HFFc6 (cell line): ENCODE measurements at places on chromosomes 5 and 9.

- DNase-seq, result peak; percentile 36
Measured at GRCh38 chr9:92728831-92729734, 35.5 kb downstream of the BICD2 start.

- no peak for DNase-seq
Measured at GRCh38 chr9:13431692-13432091, 152.2 kb upstream of the MPDZ start.

DNA sequence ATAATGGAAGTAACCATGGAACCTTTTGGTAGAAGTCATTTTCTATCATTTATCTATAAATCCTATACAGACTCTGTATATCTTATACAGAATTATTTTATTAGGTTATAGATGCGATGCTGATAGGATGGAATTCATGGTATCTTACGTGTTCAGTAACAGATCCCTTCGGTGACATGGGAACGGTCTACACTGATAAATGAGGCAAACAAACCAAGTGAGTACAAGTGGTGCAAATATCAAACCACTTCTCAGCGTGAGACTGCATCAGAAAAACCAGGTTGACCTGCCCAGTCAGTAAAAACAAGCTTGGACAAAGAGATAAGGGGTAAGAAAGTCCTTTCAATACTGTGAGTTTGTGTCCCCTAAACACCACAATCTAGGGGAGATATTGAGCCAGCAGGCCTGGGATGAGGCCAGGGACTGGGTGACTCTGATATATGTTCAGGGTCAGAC, 215.5 kb downstream of the GAPVD1 start:
- no peak for DNase-seq

GRCh38 chr5:151295791-151296477, 7.6 kb downstream of the SLC36A3 start:
- DNase-seq, result no peak

GRCh38 chr5:150123542-150123941, 32.1 kb downstream of the PDGFRB start:
- no peak for DNase-seq

- peak; percentile 87 for DNase-seq
Measured at GRCh38 chr5:5340206-5340729, 82.2 kb upstream of the ICE1 start.

DNA sequence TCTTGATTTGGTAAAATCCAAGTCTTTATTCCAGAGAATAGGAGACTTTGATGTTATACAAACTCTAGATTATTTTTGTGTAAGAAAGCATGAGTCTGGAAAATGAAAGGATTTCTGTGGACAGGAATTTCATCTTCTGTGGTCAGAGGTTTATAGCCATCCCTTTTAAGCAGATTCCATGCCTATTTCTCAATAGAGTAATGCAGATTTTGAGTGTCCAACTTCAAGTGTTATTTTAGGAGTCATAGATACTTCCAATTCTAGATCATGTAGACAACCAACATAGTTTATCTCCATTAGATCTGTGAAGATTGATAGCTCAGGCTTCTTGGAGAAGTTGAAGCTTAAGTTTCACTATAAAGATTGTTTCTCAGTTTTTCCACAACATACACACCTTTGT, 379.7 kb downstream of the PSAT1 start:
- DNase-seq, result peak; percentile 81

GRCh38 chr9:13410566-13411031, 131.1 kb upstream of the MPDZ start:
- peak; percentile 12 for DNase-seq

- peak; percentile 33 for DNase-seq
Measured at GRCh38 chr9:99870126-99870525, 36.3 kb upstream of the STX17 start.

GRCh38 chr5:103706939-103707682, 144.5 kb upstream of the NUDT12 start:
- no peak for DNase-seq

- no peak for DNase-seq
Measured at GRCh38 chr5:97172227-97172626, 10.8 kb downstream of the RIOK2 start.

DNA sequence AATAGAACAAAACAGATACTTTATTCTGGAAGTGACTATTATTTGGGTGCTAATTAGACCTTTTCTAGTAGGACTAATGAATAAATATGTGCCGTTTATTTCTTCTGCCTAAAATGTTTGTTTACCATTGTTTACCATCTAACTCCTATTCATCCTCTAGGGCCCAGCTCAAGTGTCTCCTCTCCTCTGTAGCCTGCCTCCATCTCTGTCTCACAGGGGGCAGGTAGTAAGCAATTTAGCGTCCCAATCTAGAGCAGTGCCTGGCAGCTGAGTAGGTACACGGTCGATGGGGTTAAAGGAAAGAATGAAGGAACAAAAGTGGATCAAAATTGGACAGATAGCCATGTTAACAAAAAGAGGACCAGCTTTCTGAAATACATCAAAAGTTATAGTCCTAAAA, 230.9 kb downstream of the SLF1 start:
- no peak for DNase-seq

- DNase-seq, result peak; percentile 37
Measured at GRCh38 chr5:177312649-177313181, 1.0 kb upstream of the MXD3 start.

DNA sequence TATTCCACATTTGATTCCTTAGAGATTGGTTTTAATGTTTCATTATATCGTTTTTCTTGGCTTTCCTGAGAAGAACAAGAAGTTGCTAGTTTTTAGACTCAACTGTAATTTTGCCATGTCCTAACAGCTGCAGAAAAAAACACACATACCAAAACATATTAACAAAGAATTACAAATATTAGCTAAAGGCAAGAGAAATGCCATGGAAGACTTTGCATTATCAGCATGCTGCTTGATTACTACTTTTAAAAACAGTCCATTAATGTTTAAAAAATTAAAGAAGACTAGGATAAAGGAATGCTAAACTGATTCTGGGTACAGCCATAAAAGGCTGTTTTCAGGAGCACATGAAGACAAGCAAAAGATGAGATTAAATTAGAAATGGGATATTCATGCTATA, 20.5 kb upstream of the IFNE start:
- DNase-seq, result no peak

GRCh38 chr9:95007226-95007869, 280.8 kb downstream of the AOPEP start:
- no peak for DNase-seq

GRCh38 chr9:2173170-2173569, 158.0 kb downstream of the SMARCA2 start:
- no peak for DNase-seq

- DNase-seq, result peak; percentile 72
Measured at GRCh38 chr5:151470439-151470838, 23.0 kb downstream of the SLC36A1 start.

GRCh38 chr9:134930398-134930797, 12.7 kb upstream of the FCN1 start:
- no peak for DNase-seq

DNA sequence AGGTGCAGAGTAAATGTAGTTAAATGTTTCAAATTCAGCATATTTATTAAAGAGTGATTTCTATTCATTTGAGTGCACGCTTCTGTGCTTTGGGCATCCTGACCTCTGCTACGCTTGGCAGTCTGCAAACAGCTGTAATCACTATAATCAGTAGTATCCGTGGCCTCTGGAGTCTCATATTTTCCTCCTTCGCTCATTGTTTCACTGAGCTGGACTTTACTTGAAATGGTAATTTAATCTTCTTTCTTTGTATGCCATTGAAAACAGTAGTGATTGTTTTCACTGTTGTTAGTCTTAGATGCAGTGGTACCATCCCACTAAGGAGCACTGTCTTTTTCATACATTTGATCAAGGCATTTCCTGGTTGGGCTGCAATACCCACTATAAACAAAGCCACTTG, 43.5 kb upstream of the CAVIN4 start:
- DNase-seq, result no peak

- DNase-seq, result no peak
Measured at GRCh38 chr5:168481330-168481788, 4.9 kb upstream of the RARS1 start.

DNA sequence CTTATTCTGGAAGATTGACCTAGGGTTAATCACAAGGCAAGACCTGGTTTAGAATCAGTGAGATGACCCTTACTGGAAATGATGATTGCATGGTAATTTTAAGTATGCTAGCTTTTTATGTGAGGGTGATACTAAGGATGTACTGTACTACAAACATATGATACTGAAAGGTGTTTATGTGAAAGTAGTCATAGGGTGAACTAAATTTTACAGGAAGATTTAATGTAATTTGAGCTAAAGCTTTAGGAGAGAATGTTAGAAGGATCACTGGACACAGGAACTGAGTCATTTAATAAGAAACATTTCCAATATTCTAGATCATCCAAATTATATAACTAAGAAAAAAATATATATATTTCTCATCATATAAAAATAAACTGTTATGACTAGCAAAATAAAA, 197.2 kb downstream of the COX7C start:
- DNase-seq, result no peak

GRCh38 chr9:129936222-129936621, 101.0 kb downstream of the USP20 start:
- DNase-seq, result no peak

- DNase-seq, result peak; percentile 86
Measured at GRCh38 chr5:68047035-68047434, 168.5 kb upstream of the PIK3R1 start.

DNA sequence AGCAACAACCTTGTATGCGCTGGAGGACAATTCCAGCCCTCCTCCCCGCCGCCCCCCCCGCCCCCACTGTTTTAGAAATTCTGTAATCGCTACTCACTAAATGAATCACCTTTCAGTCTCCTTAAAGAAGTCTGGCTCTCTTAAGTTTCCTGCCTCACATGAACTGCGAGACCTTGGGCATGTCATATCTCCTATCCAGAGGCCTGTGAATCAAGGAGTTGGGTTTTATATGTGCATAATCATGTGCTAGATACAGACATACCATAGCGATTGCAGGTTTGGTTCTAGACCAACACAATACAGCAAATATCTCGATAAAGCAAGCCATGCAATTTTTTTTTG, 337 bp upstream of the DMAC1 start:
- no peak for DNase-seq

DNA sequence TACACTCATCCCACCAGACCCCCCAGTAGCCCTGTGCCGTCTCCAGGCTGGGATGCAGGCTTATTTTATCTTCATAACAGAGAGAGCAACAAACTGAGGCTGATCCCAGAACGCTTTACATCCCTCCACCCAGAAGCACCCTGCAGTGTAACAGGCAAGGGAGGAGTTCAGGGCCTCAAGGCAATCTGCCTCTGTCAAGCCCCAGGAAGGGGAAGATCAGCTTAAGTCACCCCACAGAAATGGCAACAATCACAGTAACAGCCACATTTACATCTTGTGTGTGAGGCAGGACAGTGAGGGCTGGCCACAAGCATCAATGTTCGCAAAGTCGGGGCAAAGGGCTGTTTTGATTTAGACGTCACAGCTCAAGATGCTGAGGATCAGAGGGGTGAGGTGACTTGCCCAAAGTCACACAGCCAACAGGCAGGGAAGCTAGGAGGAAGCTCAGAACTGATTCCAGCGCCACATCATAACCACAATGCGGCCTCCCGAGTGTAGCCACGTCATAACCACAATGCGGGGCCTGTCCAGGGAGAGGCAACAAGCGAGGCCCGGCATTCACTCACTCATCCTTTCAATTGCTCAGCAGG, 14.4 kb downstream of the STK10 start:
- DNase-seq, result peak; percentile 46

DNA sequence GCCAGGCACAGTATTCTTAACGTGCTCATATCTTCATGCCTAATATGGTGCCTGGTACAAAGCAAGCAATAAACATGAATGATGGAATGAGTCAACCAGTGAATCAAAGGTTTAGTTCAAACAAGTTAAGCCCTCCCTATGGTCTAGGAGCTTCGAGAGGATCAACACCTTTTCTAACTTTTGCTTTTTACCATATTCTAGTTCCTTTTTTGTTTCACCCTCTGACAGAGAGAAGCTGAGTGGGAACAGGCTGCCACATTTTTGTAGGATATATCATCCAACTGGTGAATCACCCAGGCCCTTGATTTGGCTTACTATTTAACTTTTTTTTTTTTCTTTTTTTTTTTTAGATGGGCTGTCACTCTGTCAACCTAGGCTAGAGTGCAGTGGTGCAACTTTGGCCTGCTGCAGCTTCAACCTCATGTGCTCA, 39.3 kb upstream of the TNC start:
- peak; percentile 82 for DNase-seq

DNA sequence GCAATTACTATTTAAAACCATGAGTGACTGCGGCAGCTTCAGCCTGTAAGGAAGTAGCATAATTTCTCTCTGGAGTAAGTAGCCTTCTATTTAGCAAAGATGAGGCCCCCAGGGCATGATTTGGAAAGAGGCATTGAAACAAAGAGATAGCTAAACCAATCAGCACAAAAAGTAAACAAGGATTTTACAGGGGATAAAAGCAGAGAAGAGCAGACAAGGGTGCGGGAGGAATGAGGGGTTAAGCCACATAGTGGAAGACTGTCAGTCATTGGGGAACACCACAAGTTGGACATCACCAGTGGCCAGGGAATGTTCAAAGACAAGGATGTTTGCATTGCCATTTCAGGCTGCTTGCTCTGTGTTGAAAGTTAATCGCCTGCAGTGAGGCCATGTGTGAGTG, 24.0 kb upstream of the C5orf63 start:
- DNase-seq, result no peak
